ENCODE measurements at places on chromosomes 16 and 17.

DNA sequence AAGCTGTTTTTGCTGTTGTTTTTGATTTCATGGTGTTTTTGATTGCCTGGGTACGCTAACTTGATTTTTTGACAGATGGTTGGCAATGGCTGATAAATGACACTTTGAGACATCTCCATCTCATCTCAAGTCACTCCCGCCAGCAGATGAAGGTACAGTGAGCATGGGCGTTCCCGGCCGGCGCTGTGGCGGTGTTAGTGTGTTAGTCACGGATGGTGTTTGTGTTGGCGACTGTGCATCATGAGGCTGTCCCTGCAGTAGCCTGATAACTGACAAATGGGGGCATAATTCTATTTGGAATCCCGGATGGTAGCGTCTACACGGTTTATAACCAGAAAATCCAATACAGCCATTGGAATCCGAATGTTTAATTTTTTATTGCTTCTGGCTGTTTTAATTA lies 81.6 kb upstream of the ZNF750 start:
- no peak for DNase-seq

DNA sequence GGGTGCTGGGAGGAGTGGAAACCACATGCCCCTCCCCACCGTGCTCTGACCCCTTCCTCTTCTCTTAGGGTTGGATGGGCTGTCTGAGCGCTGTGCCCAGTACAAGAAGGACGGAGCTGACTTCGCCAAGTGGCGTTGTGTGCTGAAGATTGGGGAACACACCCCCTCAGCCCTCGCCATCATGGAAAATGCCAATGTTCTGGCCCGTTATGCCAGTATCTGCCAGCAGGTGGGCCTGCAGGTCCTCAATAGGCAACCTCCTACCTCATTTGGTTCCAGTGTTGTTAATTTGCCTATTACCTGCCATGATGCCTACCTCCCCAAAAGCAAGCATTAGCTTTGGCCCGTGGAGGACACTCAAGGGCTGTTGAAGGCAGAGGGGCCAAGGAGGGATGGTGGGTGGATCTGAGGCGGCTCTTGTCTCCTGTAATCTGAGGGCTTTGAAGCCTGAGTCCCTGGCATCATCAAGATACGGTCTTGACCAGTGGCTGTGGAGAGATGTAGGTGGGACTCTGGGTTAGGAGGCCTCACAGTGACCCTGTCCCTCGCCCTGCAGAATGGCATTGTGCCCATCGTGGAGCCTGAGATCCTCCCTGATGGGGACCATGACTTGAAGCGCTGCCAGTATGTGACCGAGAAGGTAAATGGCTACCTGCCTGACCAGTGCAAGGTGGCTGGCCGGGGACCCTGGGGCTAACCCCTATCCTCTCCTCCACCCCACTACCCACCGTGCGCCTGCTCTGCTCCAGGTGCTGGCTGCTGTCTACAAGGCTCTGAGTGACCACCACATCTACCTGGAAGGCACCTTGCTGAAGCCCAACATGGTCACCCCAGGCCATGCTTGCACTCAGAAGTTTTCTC lies 3.4 kb downstream of the ALDOA start:
- DNase-seq = no peak

DNA sequence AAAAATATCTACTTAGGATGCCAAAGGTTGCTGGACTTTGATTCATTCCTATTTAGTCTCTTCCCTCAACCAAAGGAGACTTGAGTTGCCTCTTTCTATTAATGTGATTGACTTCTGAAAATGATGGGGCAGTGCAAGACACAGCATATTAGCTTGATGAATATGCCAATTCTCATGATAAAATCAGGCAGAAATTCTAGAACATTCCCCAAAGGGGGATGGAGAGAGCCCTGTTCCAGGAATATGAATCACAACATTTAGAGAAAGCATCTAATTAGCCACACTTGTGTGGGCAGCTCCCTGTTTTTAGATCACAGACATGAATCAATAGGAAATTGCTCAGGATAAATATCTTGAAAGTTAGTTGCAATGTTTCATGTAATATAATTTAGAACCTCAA lies 584.0 kb upstream of the CDH8 start:
- DNase-seq = no peak

DNA sequence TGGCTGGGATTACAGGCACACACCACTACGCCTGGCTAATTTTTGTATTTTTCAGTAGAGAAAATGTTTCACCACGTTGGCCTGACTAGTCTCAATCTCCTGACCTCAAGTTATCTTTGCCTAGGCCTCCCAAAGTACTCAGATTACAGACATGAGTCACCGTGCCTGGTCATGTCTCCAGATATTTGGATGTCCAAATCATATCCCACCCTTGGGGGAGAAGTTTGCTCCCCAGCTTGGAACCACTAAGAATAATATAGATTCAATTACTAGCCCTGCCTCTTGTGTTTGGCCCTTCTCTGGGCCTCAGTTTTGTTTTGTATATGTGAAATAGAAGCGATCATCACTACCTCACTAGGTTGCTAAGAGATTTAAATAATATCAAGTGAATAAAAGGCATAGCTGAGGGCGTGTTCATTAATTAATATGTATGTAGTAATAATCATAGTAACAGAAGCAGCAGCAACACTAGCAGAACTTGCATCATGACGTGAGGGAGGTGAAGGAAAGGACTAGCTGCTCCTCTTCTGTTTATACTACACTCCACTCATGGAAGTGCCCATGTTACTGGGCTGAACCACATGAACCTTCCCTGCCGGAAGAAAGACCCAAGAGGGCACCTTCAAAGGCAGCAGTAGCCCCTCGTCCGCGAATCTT lies 253.6 kb upstream of the XYLT1 start:
- no peak for DNase-seq

GRCh38 chr16:26594666-26595065 lies 472.1 kb upstream of the C16orf82 start:
- no peak for DNase-seq

GRCh38 chr16:3591436-3591803 lies 14.2 kb upstream of the NLRC3 start:
- DNase-seq = no peak

DNA sequence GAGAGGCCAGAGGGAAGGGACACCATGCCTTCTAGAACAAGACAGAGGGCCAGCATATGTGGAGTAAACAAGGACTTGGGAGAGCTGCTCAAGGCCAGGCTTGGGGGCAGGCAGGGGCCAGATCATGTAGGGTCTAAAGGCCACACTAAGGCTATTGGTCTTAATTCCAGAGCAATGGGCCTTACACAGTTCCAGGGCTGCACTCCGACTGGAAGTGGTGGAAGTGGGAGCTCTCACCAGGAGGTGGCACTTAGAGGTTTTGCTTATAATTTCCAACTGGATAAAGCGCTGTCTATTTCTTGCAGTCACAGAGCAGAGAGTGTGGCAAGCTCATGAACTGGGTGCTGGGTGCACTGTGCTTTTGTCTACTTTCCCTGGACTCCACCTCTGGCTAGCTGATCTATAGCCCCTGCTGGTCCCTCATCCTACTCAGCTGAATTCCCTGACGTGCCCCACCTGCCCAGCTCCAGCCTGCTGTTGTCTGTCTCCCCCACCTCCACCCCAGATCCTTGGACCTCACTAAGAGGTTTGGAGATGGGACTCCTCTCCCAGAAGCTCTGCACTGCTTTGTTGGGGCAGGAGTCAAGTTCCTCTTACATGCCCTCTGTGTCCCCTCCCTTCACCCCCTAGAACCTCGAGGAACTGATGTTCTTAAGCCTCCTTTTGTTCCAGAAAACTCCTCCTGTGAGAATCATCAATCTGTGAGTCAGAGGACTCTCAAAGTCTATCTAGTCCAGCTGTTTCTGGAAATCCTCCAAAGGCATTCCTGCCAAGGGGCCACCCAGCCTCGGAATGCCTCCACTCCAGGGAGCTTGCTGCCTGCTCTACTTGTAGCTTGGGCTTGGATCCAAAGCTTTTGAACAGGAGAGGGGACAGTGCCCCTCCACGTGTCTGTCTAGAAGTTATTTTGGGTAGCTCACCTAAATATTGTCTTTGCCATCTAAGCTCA lies 48.1 kb upstream of the KSR1 start:
- DNase-seq = no peak

DNA sequence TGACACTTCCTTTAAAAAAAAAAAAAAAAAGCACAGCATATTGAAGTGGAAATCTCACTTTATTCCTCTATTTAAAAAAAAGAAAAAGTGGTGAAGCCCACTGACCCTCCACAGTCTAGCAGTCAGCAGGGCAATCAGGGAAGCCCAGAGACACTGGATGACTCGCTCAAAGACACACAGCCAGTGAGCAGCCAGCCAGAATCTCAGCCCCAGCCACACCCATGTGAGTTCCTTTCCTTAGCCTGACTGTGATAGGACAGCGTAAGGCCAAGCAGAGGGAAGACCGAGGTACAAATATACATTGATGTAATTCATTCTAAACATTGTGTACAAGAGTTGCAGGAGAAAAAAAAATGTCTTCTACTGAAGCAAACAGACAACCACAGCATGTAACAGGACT lies 22.5 kb downstream of the XPO6 start:
- no peak for DNase-seq

DNA sequence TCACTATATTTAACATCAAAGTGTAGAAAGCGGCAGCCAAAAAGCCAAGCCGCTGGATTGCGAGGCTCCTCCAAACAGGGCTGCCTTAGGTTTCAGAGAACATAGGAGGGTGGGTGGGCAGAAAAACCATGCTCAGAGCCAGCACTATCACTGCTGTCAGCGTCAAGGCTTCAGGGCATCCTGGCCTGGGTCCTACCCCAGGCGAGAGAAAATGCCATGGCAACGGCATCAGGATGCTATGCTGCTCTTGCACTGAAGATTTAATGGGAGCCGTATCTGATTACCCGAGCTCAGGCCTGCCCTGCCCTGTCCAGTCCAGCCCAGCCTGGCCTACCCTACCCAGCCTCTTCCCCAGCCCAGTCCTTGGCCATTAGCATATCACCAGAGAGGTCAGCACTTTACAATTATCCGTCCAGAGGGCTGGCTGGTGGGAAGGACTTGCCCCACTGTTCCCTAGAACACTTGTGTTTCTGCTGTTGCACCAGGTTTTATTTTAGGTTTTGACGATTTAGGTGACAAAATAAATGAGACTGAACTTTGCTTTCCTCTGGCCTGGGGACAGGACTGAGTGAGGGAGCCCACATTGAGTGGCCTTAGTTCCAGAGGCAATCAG lies 61.1 kb downstream of the TOM1L2 start:
- no peak for DNase-seq

- DNase-seq = no peak
Observed at GRCh38 chr17:39960524-39961041, 2.2 kb upstream of the GSDMA start.

- DNase-seq = no peak
Observed at GRCh38 chr16:4507588-4508345, 30.8 kb downstream of the CDIP1 start.

DNA sequence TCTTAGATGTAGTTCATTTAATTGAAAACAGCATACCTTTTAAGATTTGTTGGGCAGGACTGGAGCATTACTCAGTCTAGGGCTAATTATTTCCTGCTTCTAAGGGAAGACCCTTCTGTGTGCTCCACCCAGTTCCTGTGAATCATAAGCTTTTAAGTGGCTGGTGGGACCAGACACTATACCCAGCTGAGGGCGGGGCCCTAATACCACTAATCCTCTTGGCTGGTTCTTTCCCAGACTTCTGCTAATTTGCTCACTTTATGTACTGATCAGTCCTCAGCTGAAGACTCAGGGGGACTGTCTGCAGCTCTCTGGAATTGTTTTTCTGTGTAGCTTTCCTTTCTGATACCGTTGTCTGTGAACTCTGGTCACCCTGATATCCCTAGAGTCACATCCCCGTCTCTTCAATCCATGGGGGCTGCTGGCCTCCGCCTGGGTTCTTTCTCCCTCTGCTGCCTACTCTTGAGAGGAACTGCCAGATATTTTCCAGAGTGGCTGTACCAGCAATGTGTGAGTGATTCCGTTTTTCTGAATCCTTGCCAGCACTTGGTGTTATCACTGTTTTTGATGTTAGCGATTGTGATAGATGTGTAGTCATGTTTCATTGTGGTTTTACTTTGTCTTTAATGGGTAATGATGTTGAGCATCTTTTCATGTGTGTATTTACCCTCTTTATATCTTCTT lies 35.1 kb downstream of the MFSD11 start:
- no peak for DNase-seq

DNA sequence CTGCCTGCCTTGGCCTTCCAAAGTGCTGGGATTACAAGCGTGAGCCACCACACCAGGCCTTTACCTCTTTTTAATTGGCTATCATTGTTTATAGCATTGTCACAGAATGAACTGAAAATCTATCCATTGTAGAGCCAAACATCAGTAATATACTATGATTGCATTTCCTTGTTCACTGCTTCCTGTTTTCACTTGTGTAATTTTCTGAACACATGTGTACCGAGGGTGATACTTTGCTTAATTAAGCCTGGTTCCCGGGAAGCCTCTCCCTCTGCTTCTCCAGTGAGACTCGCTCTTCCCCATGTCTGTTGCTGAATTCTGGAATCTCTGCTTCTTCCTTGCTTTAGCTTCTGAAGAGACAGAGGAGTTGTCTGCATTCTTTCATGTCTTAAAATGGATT lies 33.1 kb downstream of the POLR3E start:
- DNase-seq = no peak

- DNase-seq = no peak
Observed at GRCh38 chr17:65064452-65065019, 8.0 kb upstream of the GNA13 start.

DNA sequence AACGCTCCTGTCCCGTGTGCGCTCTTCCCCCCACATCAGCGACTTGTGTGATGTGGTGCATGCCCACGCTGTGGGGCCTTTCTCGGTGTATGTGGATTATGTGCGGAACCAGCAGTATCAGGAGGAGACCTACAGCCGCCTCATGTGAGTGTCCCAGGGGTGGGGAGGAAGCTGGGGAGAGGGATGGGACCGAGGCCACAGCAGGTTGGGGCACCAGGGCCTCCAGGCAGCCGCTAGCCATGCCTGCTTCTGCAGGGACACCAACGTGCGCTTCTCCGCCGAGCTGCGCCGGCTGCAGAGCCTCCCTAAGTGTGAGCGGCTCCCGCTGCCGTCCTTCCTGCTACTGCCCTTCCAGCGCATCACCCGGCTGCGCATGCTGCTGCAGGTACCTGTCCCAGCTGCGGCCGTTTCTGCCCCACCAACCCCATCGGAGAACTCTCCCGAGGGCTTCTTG lies 5.8 kb downstream of the ARHGEF15 start:
- DNase-seq = no peak

Measured in NCI-H2107 (cell line).